ENCODE measurements at places on chromosomes 5 and 9.

DNA sequence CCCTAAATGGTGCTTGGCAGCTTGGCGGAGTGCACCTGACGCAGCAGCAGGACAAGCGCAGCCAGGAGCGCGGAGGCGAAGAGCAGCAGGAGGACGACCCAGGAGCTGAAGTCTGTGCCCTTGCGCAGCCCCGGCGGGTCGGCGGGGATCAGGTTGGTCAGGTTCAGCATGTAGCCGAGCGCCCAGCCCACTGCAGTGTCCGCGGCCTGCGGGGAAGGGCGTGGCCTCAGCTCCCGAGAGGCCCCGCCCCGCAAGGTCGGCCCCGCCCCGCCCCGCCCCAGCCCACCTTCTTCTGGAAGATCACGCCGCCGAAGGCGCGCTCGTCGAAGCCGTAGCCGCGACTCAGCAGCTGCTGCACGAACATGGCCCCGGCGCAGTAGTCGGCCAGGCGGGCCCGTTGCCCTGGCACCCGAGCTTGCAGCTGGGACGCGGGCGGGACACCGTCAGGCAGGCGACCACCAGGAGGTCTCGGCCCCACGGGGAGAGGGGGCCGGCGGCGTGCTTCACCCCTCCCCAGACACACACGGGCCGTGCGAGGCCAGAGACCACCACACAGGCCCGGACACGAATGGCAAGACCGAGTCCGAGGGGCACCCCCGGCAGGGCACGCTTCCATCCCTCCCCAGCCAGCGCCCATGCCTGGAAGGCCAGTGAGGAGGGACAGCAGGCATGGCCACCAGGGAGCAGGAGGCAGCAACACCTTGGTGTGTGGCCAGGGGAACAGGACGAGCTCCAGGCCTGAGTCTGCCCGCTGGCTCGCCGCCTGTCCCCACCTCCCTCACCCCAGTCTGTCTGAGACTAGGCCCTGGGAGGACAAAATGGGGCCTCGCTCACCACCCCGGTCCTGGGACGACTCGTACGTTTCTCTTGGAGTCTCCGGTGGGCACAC is 2.9 kb upstream of the NPDC1 start:
- DNase-seq = no peak

DNA sequence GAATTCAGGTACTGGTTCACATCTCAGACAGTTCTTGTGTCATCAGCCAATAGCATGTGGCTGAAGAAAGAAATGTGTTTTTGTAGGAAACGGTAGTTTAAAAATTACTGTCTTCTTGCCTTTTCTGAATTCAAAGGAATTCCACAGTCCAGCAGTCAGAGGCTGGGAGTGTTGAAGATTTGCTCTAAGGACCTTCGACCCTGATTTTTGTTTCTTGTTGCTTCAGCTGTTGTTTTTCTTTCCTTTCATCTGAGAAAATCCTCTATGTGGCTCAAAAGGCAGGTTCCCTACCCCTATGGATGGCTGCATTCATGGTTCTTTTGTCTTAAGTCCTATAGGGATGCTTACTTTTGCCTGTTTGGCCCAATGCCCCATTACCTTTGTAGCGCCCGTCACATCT is 304.9 kb downstream of the TMEM167A start:
- DNase-seq = no peak

GRCh38 chr9:104313396-104314110 is 190.5 kb upstream of the OR13F1 start:
- DNase-seq = no peak

DNA sequence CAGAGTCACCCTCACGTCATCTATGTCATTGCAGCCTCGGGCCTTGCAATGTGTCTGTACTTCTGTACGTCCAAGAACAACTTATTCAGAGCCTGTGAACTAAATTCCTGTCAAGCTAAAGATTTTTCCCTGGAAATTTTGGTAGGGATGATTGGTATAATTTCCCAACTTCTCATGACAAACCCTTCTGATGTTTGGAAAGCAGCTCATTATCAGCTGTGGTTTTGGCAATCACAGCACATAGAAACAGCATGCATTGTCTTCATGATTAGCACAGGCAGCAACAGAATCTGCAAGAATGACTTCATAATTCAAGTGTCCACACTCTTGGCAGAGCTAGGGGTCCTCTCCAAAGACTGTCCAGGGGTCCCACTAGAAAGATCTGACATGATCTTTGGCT is 49.5 kb downstream of the APBA1 start:
- DNase-seq = no peak

DNA sequence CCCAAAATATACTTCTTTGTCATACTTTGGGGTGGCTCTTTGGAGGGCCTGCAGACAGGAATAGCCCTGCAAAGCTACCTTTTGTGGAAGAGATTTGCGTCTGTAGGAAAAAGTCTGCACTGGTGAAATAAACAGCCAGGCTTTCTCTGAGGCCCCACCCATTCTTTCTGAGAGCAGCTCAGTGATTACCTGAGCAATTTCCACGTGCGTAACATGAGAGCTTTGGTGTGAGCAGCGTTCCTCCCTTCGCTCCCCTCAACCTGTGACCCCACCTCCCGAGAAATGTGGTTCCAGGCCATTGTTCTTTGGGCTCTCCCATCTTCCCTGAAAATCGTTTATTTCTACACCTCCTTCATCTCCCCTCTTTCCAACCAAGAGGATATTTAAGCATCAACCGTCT is 23.8 kb upstream of the FBP1 start:
- DNase-seq = no peak

GRCh38 chr5:124393584-124394379 is 352.7 kb downstream of the ZNF608 start:
- DNase-seq = no peak

- no peak for DNase-seq
These were observed 50.8 kb upstream of the ASTN2 start for GRCh38 chr9:117465706-117466105.

DNA sequence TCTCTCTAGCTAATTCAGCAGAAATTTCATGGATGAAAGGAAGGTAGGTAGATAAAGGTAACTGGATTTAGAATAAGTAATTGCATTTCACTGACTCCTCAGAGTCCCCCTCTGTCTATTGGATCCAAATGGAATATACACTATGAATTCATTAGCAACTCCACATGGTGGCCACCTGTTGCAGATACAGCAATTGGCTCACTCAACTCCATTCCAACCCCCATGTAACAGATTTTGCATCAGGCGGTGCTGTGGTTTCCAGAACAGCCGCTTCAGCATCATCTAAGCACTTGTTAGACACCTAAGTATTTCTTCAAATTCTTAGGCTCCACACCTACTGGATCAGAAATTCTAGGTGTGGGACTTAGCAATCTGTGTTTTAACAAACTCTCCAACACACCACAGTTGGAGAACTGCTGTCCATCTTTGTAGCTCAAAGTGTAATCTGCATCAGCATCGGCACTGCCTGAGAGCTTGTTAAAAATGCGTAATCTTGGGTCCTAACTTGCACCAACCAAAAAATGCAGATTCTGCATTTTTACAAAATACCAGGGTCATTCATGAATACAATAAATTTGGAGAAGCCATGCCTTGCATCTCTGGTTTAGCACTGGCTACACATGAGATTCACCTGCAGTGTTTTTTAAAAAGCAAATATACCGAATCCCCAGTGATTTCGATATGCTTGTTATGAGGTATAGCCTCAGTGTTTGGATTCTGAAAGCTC is 413.8 kb upstream of the CD180 start:
- DNase-seq = no peak

DNA sequence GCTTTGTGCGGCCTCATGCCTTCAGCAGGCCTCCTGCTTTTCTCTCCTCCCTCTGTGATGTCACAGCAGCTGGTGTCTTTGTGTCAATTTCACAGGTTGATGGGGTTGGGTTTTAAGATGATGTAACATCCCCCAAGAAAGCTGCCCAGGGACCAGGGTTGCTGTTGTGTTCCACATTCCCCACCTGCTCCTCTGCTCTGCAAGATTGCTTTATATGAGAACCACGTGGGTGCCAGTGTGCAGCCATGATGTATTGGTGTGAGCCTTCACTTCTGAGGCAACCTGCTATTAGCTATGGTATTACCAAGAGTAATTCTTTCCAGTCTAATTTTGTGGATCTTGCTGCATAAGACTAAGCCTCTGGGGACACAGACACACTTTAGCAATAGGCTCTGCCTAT is 213.0 kb upstream of the ADAMTS16 start:
- no peak for DNase-seq

DNA sequence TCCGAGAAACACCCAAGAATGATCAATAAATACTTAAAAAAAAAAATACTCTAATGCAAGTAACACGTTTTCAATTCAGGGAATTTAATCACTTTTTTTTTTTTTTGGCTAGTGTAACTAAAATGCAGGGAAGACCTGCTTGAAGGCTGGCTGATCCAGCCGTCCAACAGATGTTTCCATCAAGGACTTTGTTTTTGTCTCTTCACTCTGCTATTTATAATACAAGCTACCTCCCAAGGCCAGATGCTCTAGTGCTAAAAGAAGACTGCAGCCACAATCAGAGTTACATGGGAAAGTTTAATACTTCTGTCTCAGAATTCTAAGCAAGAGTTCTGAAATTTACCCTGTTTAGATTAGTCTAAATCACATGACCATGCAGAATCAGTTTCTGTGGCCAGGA is 14.5 kb downstream of the TBCA start:
- DNase-seq = no peak

- no peak for DNase-seq
These were observed 248.0 kb downstream of the NSG2 start for GRCh38 chr5:174293481-174293880.

DNA sequence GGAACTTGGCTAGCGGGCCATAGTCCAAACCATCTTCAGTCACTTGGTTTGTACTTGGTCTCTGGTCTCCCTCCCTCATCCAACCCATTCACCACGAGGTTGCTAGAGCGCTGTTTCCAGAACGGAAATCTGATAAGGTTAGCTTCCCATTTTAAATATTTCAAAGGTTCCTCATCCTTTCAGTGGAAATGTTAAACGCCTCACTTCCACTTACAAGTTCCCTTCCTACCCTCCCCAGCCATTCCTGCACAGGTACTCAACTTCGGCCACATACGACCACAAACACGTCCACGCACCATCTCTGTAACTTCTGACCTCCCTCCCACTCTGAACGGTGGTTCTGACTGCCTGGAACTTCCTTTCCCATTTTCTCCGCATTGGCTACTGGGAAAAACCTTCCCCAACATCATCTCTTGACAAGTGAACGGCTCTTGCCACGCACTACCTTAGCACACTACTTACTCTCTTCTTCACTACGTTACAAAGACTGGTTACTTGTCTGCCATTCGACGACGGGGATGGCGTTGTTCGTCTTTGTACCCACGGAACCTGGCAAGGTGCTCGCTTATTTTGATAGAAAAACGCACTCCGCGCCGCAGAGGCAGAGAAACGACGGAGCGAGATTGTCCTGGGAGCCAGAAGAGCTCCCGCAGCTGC is 629 bp downstream of the CCNH start:
- peak; percentile 40 for DNase-seq

GRCh38 chr5:18754201-18754600 is 1119.9 kb downstream of the TAF11L14 start:
- no peak for DNase-seq

DNA sequence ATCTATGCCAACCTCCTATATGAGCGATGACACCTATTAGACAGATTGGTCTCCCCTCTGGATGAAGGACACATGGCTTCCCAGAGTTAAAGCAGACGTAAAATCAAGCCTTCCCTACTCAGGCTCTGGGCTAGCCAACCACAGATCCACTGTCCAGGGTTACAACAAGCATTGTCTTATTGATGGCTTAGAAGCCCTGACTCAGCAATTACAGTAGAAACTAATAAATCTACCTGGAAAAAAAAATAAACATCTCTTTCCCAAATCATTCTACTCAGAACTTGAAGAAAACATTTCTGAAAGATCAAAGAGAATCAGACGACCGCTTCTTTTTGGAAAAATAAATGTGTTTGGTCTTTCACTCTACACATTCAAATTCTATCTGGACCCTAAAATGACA is 189.3 kb downstream of the GLIS3 start:
- DNase-seq = no peak

GRCh38 chr5:6755519-6755918 is 42.3 kb downstream of the TENT4A start:
- no peak for DNase-seq

- DNase-seq = no peak
These were observed 218.9 kb downstream of the NXNL2 start for GRCh38 chr9:88753691-88754367.

DNA sequence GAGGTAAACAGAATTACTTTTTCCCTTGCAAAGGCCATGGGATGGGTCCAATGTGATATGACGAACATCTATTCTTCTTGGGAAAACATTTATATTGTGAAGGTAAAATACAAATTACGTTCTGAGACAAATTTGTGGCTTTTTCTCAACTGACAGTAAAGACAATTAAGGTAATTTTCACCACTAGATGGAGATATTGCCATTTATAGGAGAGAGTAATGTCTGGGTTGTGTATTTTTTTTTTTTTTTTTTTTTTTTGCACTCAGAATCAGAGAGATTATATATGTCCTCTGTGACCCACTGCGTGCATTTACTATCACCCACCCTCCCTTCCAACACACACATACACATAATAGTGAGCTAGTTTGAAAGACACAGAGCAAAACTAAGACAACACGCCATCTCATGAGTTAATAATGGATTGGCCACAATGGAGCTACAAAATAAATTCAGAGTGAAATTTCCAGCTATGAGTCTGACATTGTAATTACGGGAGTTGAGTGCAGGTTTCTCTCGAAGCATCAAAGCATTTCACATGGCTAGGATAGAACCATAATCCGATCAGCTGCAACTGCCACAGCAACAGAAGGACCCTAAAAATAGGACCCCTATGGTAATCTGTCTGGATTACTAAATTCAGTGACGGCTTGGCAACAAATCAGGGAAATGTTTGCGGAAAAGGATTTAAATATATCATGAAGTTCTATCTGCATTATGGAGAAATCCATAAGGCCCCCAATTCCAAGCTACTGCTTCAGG is 49.2 kb downstream of the ANXA1 start:
- peak; percentile 47 for DNase-seq

GRCh38 chr9:134782921-134783698 is 97.5 kb upstream of the FCN2 start:
- no peak for DNase-seq

DNA sequence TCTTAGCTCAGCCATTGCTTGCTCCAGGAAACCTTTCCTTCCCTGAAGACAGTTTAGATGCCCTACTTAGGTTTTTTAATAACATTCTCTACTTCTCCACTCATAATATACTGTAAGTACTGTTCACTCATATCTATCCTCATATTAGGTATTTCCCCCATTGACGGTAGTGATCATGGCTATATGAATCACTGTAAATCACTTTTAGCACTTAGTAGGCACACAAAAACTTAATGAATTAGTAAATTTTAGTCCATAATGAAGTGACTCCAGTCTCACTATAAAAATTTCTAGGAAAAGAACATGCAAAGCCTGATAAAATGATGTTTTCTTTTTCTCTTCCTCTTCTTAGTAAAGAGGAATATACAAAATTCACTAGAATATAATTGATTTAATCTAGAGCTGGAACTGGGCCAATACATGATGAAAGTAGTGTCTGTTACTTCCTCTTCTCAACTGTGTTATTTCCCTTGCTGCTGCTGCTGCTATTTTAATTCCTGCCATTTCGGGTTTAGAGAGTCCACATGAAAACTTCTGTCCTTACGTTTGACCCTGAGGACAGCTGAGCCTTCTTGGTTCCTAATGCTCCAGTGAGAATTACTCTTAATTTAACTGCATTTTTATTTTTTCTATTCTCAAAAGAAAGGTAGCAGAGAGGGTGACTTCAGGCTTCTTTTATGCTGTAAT is 73.5 kb downstream of the LNPEP start:
- DNase-seq = peak; percentile 91

- no peak for DNase-seq
These were observed 203.8 kb downstream of the ARHGAP26 start for GRCh38 chr5:142973932-142974331.

- DNase-seq = no peak
These were observed 289.6 kb downstream of the DTWD2 start for GRCh38 chr5:118698774-118699173.

- no peak for DNase-seq
These were observed 41.9 kb downstream of the LIX1 start for GRCh38 chr5:97100476-97100875.

Measured in inflammatory macrophage treated with lipopolysaccharide for 1 hour (primary cell).